ENCODE measurements at places on chromosomes 2 and 18.

GRCh38 chr2:38438883-38439612, 62.0 kb upstream of the ATL2 start:
- H3K4me1 ChIP-seq, result peaks cover 24% of the 10 kb centered on the region
- H3K27me3 ChIP-seq, result no peaks in the 10 kb centered on the region
- no peak for DNase-seq
- H3K27ac ChIP-seq, result no peak overlapping the region

DNA sequence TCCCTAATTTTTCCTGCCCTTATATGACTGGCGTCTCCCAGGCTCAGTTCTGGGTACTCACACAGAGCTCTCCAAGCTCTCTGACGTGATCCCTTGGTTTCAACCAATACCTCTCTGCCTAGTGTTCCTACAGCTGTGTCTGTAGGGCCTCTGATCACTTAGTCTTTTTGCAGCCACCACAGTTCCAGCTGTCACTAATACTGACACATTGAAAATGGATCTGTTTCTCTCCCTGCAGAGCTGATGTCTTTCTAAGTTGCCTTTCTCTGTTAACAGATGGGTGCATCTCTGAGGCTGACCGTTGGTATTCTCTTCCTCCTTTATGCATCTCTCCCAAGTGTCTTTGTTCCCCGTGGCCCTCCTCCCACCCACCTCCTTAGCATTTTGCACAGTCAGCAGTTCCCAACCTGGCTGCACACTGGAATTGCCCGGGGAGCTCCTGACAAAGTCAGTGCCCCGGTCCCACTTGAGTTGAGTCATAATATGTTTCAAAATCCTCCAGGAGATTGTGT, 62.5 kb downstream of the CERS6 start:
- H3K27me3 ChIP-seq, result no peaks in the 10 kb centered on the region
- no peak for DNase-seq
- H3K4me1 ChIP-seq, result peaks cover 15% of the 10 kb centered on the region
- H3K27ac ChIP-seq, result peak overlapping the region; percentile 49

DNA sequence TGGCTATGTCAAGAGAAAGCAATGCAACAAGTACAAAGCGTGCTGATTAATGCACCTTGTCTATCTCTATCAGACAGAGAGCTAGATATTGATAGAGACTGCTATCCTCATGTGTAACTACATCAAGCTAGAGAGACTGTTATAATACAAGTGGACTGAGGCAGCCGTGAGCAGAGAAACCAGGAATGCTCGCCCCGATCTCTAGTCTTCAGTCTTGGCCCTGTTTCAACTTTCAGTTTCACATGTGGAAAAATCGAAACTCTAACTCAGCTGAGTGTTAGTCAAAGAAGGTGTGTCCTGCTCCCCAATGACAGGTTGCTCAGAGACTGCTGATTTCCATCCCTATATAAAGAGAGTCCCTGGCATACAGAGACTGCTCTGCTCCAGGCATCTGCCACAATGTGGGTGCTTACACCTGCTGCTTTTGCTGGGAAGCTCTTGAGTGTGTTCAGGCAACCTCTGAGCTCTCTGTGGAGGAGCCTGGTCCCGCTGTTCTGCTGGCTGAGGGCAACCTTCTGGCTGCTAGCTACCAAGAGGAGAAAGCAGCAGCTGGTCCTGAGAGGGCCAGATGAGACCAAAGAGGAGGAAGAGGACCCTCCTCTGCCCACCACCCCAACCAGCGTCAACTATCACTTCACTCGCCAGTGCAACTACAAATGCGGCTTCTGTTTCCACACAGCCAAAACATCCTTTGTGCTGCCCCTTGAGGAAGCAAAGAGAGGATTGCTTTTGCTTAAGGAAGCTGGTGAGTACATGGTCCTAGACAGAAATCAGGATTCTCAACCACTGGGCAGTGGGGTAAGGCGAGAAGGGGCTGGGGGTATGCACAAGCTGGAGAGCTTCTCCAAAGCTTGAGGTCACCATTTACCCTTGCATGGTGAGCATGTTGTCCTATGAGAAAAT, at the start of gene RSAD2:
Gene RSAD2, plus strand, starts transcription at position 376 of the 903 bp plus-strand sequence. Its CDS starts 24 bp downstream, at position 400.
- H3K36me3 ChIP-seq, result no peaks in the 10 kb centered on the region
- H3K4me1 ChIP-seq, result peaks cover 22% of the 10 kb centered on the region
- H3K4me3 ChIP-seq, result peak within 1 kb of the TSS; percentile 24
- DNase-seq, result no peak
- peak within 1 kb of the TSS; percentile 52 for H3K27ac ChIP-seq

DNA sequence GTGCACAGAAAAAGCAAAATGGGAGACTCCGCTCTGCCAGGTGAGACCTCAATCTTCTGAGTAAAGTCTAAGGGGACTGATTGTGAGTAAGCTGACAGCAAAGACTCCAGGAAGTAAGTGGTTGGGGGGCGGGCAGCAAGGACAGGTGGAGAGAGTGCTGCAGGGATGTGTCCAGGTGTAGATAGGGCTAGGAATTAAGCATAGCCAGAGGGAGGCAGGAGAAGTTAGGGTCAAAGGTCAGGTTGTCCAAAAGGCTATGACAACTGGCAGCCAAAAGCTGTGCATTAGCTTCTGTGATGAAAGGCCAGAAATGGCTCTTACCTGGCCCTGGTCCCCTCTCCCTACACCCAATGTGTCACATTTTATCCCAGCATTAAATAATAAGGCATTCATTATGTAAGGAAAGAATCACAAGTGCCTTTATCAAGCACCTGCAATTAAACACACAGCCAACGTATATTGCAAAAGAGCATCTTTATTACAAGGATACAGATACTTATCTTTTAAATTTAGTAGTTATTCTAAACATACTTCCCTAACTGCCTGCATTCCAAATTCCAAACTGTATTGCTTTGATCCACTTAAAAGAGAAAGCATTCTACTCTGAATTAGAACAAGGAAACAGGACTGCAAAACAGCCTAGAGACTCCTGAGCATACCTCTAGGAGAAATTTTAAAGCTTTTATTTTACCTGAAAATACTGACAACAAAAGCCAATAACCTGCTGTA, 247.9 kb downstream of the IRS1 start:
- no peaks in the 10 kb centered on the region for H3K4me1 ChIP-seq
- no peaks in the 10 kb centered on the region for H3K27me3 ChIP-seq
- DNase-seq, result no peak
- no peak overlapping the region for H3K27ac ChIP-seq

GRCh38 chr2:423479-423878, 135.6 kb upstream of the ALKAL2 start:
- no peaks in the 10 kb centered on the region for H3K36me3 ChIP-seq
- no peak overlapping the region for H3K27ac ChIP-seq
- H3K4me3 ChIP-seq, result no peak overlapping the region
- no peak for DNase-seq
- H3K27me3 ChIP-seq, result no peaks in the 10 kb centered on the region

DNA sequence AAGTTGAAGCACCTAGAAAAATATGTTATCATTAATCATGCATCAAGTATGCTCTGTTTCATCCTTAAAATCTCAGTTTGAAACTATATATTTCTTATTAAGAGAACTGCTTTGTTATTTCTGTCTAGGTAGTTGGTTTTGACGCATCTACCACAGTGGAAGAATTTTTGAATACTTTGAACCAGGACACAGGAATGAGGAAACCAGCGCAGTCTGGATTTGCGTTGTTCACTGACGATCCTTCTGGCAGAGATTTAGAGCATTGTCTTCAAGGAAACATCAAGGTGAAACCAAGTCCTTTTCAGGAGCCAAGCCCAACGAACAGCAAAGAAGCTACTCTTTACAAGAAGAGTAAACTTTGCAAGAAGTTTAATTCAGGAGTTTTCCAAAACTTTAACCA, 30.1 kb upstream of the DYNC2LI1 start:
- no peak overlapping the region for H3K4me3 ChIP-seq
- DNase-seq, result no peak
- no peaks in the 10 kb centered on the region for H3K27me3 ChIP-seq
- no peak overlapping the region for H3K27ac ChIP-seq

DNA sequence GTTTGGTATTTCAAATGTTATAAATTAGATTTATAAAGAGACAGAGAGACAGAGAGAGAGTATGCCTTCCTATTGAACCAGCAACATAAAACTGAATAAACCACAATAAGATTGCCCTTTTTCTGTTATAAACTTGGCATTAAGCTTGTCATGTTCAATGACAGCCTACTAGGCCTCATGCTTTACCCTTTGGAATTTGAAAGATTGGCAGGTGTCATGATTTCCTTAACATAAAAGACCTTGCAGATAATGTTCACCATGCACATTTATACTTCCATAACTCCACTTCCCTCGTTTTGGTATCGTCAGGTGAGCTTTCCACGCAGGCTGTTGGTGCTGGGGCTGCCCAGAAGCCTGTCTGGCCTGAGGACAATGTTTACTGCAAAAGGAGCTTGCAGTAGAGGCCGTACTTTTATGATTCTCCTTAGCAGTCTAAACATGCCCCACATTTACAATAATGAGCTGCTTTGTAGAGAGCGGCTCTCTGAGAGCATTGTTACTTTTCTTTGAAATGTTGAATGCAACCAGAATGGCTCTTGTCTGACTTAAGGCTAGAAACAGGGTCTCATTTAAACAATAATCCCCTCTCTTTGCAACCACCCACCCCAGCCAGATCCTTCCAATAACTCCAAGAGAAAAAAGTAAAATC, 379.1 kb upstream of the ATP5MC3 start:
- H3K4me3 ChIP-seq, result no peak overlapping the region
- no peaks in the 10 kb centered on the region for H3K27me3 ChIP-seq
- no peak for DNase-seq
- H3K36me3 ChIP-seq, result no peaks in the 10 kb centered on the region
- H3K4me1 ChIP-seq, result no peaks in the 10 kb centered on the region

GRCh38 chr2:194096402-194096801, 1560.6 kb upstream of the SLC39A10 start:
- H3K27me3 ChIP-seq, result no peaks in the 10 kb centered on the region
- no peaks in the 10 kb centered on the region for H3K36me3 ChIP-seq
- H3K27ac ChIP-seq, result no peak overlapping the region
- no peak overlapping the region for H3K4me3 ChIP-seq
- no peaks in the 10 kb centered on the region for H3K4me1 ChIP-seq

GRCh38 chr2:49289711-49290110, 135.4 kb upstream of the FSHR start:
- H3K36me3 ChIP-seq, result no peaks in the 10 kb centered on the region
- H3K4me3 ChIP-seq, result no peak overlapping the region
- no peak for DNase-seq
- no peaks in the 10 kb centered on the region for H3K4me1 ChIP-seq
- no peak overlapping the region for H3K27ac ChIP-seq

DNA sequence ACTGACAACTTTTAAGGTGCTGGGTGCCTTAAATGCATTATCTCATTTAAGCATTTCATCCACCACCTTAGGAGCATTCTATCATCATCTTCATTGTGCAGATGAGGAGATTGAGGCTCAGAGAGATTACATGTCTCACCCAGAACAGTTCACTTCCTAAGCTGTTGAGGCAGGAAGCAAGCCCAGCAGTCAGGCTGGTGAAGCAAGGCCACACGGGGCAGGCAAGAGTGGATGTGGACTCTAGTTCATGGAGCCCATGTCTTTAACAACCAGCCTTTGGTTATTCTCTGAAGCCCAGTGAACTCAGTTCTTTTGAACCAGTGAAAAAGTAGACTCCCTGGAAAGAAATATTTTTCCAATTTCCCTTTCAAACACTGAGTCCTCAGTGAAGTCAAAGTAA, 294.8 kb upstream of the MGAT5 start:
- H3K4me3 ChIP-seq, result no peak overlapping the region
- no peaks in the 10 kb centered on the region for H3K36me3 ChIP-seq
- no peak overlapping the region for H3K27ac ChIP-seq
- no peaks in the 10 kb centered on the region for H3K27me3 ChIP-seq

- H3K27ac ChIP-seq, result no peak overlapping the region
- H3K4me3 ChIP-seq, result no peak overlapping the region
- peaks cover 8% of the 10 kb centered on the region for H3K27me3 ChIP-seq
- H3K4me1 ChIP-seq, result peaks cover 47% of the 10 kb centered on the region
- no peak for DNase-seq
Measured at GRCh38 chr2:218876562-218877219, 4.0 kb upstream of the WNT10A start.

GRCh38 chr2:1101011-1101782, 150.5 kb downstream of the SNTG2 start:
- H3K4me3 ChIP-seq, result no peak overlapping the region
- H3K4me1 ChIP-seq, result no peaks in the 10 kb centered on the region
- no peaks in the 10 kb centered on the region for H3K27me3 ChIP-seq
- DNase-seq, result no peak
- no peak overlapping the region for H3K27ac ChIP-seq

GRCh38 chr2:223935459-223936125, 9.5 kb downstream of the WDFY1 start:
- H3K36me3 ChIP-seq, result peaks cover 5% of the 10 kb centered on the region
- no peak overlapping the region for H3K27ac ChIP-seq
- no peak for DNase-seq
- no peak overlapping the region for H3K4me3 ChIP-seq
- H3K27me3 ChIP-seq, result no peaks in the 10 kb centered on the region

- no peaks in the 10 kb centered on the region for H3K36me3 ChIP-seq
- H3K4me1 ChIP-seq, result peaks cover 83% of the 10 kb centered on the region
- peak overlapping the region; percentile 92 for H3K27ac ChIP-seq
- no peak for DNase-seq
- H3K27me3 ChIP-seq, result no peaks in the 10 kb centered on the region
Measured at GRCh38 chr2:191845876-191846514, 893 bp downstream of the CAVIN2 start.

- H3K4me3 ChIP-seq, result no peak overlapping the region
- no peaks in the 10 kb centered on the region for H3K27me3 ChIP-seq
- no peaks in the 10 kb centered on the region for H3K36me3 ChIP-seq
- no peaks in the 10 kb centered on the region for H3K4me1 ChIP-seq
- H3K27ac ChIP-seq, result no peak overlapping the region
Measured at GRCh38 chr18:78770823-78771139, 208.8 kb upstream of the SALL3 start.

- no peaks in the 10 kb centered on the region for H3K4me1 ChIP-seq
- H3K27me3 ChIP-seq, result no peaks in the 10 kb centered on the region
- H3K27ac ChIP-seq, result no peak overlapping the region
- H3K4me3 ChIP-seq, result no peak overlapping the region
- no peaks in the 10 kb centered on the region for H3K36me3 ChIP-seq
- DNase-seq, result no peak
Measured at GRCh38 chr2:55585451-55586080, 31.9 kb downstream of the PPP4R3B start.

GRCh38 chr2:75709297-75709696, 1.4 kb downstream of the GCFC2 start:
- H3K27ac ChIP-seq, result no peak overlapping the region
- H3K4me3 ChIP-seq, result peak overlapping the region; percentile 85
- H3K36me3 ChIP-seq, result no peaks in the 10 kb centered on the region
- H3K27me3 ChIP-seq, result no peaks in the 10 kb centered on the region
- no peak for DNase-seq

- H3K27me3 ChIP-seq, result no peaks in the 10 kb centered on the region
- no peak overlapping the region for H3K4me3 ChIP-seq
- H3K27ac ChIP-seq, result no peak overlapping the region
- H3K36me3 ChIP-seq, result no peaks in the 10 kb centered on the region
- no peak for DNase-seq
Measured at GRCh38 chr2:229910147-229910831, 11.5 kb downstream of the TRIP12 start.

GRCh38 chr18:78542204-78542603, 437.4 kb upstream of the SALL3 start:
- no peaks in the 10 kb centered on the region for H3K36me3 ChIP-seq
- H3K4me3 ChIP-seq, result no peak overlapping the region
- DNase-seq, result no peak

All from esophagus squamous epithelium (tissue), 5 donors.